ENCODE measurements at places on chromosomes 1 and 21. TPM values are rescaled to one million over a fixed set of nuclear protein-coding genes. Genes with fewer than 3 reads are reported as not detected.
A peak's percentile ranks its signal among the peaks of the same experiment; 100 is the strongest.

The ANGPTL1 gene
- not detected for total RNA-seq

DNA sequence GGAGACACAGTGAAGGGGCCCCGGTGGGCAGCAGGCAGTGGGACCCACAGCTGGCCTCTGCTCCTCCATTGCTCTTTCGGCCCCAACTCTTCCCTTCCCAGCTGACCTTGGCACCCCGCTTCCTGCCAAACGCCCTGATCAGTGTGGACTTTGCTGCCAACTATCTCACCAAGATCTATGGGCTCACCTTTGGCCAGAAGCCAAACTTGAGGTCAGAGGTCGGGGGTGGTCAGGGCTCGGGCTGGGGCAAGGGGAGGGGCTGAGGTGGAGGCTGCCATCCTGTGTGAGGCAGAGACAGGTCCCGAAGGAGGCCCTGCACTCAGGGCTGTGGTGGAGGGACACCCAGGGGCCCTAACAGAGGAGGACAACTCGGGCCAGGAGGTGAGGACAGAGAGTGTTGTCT lies 13.7 kb downstream of the PODN start:
- no peaks in the 10 kb centered on the region for H3K36me3 ChIP-seq
- H3K4me3 ChIP-seq, result no peak overlapping the region
- no peak for DNase-seq
- H3K27me3 ChIP-seq, result no peaks in the 10 kb centered on the region

DNA sequence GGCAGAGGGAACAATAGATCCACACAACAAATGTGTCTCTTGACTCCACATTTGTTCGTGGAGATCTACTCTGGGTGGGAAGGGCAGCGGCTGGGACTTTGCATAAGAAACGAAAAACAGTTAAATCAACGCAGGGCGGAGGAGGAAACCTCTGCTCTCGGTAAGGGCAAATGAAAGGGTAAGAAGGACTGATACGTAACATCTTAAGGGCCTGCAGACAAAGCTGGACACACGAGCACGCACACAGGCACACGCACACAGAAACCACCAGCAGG lies 57.3 kb downstream of the MRPL37 start:
- H3K4me3 ChIP-seq, result no peak overlapping the region
- H3K27me3 ChIP-seq, result no peaks in the 10 kb centered on the region
- no peak overlapping the region for H3K27ac ChIP-seq
- no peak for DNase-seq

The KCNA2 gene
- 0.64 TPM for total RNA-seq

DNA sequence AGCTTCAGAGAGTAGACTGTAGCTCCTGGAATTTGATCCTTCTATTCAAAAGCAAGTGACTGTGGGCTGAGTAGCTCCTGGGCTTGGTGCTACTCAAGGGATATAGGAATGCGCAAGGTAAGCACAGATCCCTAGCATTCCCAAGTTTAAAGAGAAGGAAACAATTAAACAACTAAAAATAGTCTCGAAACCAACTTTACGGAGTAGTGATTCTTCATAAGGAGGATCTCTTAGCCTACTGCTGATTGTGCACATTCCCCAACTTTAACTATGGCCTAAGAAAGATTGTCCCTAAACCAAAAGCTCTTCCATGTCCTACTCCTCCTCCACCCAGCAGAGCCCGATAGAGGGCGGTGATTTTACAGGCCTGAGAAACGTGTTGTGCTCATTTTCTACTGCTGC lies 226.5 kb upstream of the CAMK1G start:
- H3K27ac ChIP-seq, result no peak overlapping the region
- no peaks in the 10 kb centered on the region for H3K27me3 ChIP-seq
- no peak overlapping the region for H3K4me3 ChIP-seq
- DNase-seq, result no peak

- peak overlapping the region; percentile 79 for H3K27ac ChIP-seq
- peak overlapping the region; percentile 38 for H3K4me3 ChIP-seq
- H3K27me3 ChIP-seq, result no peaks in the 10 kb centered on the region
- H3K4me1 ChIP-seq, result peaks cover 64% of the 10 kb centered on the region
- peaks cover 8% of the 10 kb centered on the region for H3K36me3 ChIP-seq
These were observed 1.7 kb upstream of the NADK start for GRCh38 chr1:1779691-1780597.

The MIS18A gene
- 37.4 TPM for total RNA-seq

DNA sequence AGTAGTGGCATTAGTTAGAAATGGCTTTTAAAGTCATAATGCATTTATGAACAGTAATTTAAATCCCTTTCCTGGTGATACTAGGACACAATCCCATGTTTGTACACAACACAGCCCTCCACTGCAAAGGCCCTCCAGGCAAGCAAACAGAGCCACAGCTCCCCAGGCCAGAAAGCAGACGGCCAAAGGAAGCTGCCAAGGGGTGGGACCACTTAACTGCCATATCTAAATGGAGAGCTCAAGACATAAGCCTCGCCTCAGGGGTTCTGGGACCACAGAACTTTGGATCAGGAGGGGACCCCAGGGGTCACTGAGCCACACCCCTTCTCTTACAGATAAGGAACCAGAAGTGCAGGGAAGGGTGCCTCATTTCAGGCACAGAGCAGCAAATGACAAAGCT lies 189.7 kb downstream of the KCNH1 start:
- H3K4me1 ChIP-seq, result peaks cover 4% of the 10 kb centered on the region
- peaks cover 2% of the 10 kb centered on the region for H3K27me3 ChIP-seq

DNA sequence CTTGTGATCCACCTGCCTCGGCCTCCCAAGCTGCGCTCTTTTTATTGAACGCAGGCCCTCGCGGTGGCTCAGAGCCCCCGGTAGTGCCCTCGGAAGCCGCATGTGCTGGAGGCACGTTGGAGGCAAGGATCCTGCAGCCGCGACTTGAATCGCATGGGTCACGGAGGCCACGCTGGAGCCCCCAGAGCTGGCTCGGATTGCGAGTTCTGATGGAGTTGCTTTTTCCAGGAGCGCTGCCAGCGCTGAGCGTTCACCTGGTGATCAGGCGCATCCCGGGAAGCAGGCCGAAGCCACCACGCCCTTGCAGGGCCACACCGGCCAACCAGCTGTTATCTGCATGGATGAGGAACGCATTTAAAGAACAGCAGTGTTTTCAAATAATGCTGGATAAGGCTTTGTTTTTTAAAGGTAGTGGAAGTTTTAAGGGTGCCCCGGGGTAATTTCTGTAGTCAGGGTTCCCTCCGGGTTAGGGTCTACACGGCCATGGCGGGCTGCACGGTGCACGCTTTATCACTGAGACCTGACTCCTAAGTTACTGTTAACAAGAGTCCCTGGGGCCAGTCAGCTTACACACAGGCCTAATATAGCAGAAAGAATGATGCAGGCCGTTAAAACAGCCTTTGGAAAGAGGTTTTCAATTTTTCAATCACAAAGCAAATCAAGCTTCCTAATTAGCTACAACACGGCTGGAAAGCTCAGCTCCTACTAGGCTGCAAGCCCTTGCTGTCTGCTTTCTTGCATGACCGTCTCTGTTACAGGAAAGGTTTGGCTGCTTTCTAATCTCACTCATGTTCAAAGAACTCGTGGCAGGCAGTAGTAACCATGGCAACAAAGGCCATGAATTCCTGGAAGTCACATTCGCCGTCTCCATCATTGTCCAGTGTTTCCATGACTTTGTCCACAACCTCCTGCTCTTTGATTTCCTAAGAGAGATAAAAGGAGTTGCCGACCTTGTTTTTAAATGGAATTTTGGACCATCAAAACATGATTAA lies 6.0 kb downstream of the S100B start:
- H3K4me3 ChIP-seq, result no peak overlapping the region
- H3K4me1 ChIP-seq, result peaks cover 17% of the 10 kb centered on the region
- no peaks in the 10 kb centered on the region for H3K36me3 ChIP-seq

GRCh38 chr1:237191403-237191802 lies 149.4 kb downstream of the RYR2 start:
- H3K36me3 ChIP-seq, result no peaks in the 10 kb centered on the region
- H3K27ac ChIP-seq, result no peak overlapping the region
- no peaks in the 10 kb centered on the region for H3K4me1 ChIP-seq
- H3K4me3 ChIP-seq, result no peak overlapping the region

The FCRLB gene
- 0.10 TPM for total RNA-seq

The LCE6A gene
- not detected for total RNA-seq

The RIMKLA gene
- 1.2 TPM for total RNA-seq

GRCh38 chr1:168700575-168701268 lies 28.3 kb downstream of the DPT start:
- peaks cover under 1% of the 10 kb centered on the region for H3K27me3 ChIP-seq
- no peaks in the 10 kb centered on the region for H3K36me3 ChIP-seq
- no peak overlapping the region for H3K27ac ChIP-seq

DNA sequence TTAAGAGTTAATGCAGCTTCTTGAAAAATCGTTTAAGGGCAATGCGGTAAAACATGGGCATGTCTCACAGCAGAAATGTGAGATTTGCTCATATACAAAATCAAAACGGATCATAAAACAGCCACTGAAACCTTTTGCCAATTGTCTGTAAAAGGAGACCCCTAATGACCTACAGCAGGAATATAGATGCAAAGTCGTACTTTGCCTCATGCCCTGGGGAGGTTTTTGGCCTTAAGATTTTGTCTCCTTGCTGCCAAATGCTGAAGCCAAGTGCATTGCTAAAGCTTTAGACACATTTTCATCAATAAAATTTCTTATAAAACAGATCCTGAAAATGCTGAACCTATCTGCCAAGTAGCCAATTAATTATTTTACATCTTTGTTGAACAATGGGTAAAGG lies 226.9 kb downstream of the TGFB2 start:
- H3K4me1 ChIP-seq, result no peaks in the 10 kb centered on the region
- H3K27me3 ChIP-seq, result no peaks in the 10 kb centered on the region
- no peak overlapping the region for H3K27ac ChIP-seq
- no peak overlapping the region for H3K4me3 ChIP-seq
- H3K36me3 ChIP-seq, result no peaks in the 10 kb centered on the region
- DNase-seq, result no peak

The C1orf185 gene
- total RNA-seq, result not detected

DNA sequence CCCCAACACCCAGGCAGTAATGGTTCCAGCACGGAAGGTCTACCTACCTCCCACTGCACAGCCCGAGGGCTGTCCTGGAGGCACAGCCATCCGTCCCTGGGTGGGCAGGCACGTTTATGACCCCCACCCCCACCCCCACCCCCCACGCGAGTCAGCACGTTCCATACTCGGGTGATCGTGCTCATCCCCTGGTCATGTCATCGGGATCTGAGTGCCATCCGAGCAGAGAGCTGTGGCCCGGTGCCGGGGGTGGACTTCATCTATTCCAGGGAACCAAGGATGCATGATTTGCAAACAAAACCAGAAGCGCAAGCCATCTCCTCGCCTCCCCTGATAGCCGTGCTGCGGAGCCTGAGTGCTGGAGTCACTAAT lies 1.1 kb downstream of the TSPEAR start:
- H3K4me1 ChIP-seq, result peaks cover 37% of the 10 kb centered on the region
- no peak overlapping the region for H3K27ac ChIP-seq
- no peak overlapping the region for H3K4me3 ChIP-seq
- peaks cover 80% of the 10 kb centered on the region for H3K27me3 ChIP-seq
- DNase-seq, result no peak
- H3K36me3 ChIP-seq, result peaks cover 8% of the 10 kb centered on the region

DNA sequence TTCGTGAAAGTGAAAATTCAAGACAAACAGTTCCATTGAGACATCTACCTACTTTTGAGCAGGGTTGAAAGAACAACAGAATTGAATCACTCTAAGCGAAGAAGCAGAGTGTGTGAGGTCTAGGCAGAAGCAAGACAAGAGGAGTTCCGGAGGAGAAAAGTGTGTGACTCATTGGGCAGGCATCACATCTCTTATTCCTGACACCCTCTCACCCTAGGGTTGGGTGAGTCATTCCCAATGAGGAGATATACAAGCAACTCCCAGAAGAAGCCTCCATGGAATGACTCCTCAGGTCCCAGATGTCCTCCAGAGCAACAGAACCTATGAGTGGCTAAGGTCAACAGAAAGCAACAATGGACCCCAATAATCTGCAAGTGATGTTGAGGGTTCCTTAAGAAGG lies 138.1 kb downstream of the TPR start:
- no peaks in the 10 kb centered on the region for H3K4me1 ChIP-seq
- no peak for DNase-seq
- no peak overlapping the region for H3K27ac ChIP-seq

The ZNF648 gene
- total RNA-seq, result not detected

DNA sequence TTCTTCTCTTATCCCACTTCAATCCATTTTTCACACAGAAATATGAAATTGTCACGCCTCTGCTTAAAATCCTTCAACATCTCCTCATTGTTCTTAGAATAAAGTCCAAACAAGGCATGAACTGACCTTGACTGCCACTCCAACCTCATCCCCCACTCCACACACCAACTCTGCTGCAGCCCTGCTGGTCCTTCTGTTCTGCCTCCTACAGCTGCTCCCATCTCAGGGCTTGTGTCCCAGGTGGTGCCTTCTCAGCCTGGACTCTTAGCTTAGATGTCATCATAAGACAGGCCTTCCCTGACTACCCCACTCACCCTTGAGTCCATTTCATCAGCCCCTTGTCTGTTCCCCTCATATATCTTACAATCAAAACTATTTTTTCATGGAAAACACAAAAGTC lies 10.4 kb downstream of the TARBP1 start:
- H3K4me3 ChIP-seq, result no peak overlapping the region
- no peaks in the 10 kb centered on the region for H3K27me3 ChIP-seq

DNA sequence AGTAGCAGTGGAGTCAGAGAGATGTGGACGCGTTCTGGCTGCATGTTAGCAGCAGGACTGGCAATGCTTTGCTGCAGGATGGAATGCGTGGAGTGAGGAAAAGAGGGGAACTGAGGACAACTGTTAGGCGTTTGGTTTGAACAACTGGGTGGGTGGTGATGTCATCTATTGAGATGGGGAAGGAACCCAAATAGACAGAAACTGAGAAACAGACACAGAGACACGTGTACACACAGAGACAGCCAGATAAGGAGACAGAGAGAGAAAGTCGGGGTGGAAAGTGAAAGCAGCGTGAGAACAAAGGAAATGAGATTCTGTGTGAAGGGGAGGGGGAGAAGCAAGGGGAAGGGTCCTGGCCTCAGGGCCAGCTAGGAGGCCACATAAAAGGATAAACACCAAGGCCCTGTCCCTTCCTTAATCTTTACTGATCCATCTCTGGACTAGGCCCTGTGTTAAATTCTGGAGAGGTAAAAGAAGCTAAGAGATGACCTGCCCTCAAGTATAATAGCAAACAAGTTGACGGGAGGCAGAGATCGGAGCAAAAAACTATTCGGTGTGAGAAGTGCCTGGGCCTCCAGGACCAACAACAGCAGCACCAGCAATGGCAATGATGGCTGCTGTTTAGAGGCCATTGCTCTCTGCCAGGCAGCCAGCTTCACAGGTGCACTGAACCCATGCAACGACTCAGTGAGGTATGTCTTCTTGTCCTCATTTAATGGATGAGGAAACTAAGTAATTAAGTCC lies 31.6 kb downstream of the VWA5B1 start:
- H3K4me1 ChIP-seq, result peaks cover 28% of the 10 kb centered on the region
- peak overlapping the region; percentile 7 for H3K4me3 ChIP-seq
- no peaks in the 10 kb centered on the region for H3K36me3 ChIP-seq
- H3K27ac ChIP-seq, result peak overlapping the region; percentile 73
- H3K27me3 ChIP-seq, result peaks cover 2% of the 10 kb centered on the region

The C1orf116 gene
- not detected for total RNA-seq

The CIART gene
- total RNA-seq, result 1.0 TPM

DNA sequence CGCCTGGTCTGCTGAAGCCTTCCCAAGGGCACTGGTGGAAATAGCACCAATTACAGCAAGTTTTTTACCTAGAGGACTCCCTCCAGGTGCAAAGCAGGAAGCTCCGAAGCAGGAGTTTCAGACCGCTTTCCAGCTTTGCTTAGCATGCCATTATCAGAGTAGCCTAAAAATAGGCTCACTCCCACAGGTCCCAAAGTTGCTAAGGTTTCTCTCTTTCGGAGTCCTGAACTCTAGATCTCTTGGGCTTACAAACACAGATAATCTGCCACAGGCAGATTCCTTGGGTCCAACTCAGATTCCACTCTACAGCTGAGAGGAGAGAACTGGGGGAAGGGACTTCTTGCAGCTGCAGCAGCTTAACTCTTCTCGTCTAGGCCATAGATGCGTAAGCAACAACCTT lies 22.5 kb downstream of the ZMYND12 start:
- H3K27ac ChIP-seq, result no peak overlapping the region
- H3K4me3 ChIP-seq, result no peak overlapping the region
- no peak for DNase-seq
- no peaks in the 10 kb centered on the region for H3K27me3 ChIP-seq
- H3K4me1 ChIP-seq, result no peaks in the 10 kb centered on the region

The NUP210L gene
- total RNA-seq, result 0.02 TPM

The PADI1 gene
- not detected for total RNA-seq
